ENCODE measurements at places on chromosomes 5 and 9.

DNA sequence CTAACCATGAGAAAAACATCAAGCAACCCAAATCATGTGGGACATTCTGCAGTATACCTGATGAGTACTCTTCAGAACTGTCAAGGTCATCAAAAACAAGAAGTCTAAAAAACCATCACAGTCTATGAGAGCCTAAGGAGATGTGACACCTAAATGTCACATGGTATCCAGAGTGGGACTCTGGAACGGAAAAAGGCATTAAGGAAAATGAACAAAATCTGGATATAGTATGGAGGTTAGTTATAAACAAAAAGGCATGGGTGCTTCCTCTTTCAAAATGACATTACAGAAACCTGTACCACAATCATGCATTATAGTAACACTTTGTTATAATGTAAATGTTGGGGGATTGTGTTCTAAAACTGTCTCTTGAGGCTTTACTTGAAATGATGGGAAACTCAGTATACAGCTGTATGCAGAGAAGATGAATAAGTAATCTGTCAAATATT lies 47.4 kb downstream of the PRKACG start:
- H3K36me3 ChIP-seq = no peaks in the 10 kb centered on the region
- no peaks in the 10 kb centered on the region for H3K27me3 ChIP-seq
- no peak overlapping the region for H3K4me3 ChIP-seq
- no peak overlapping the region for H3K27ac ChIP-seq

DNA sequence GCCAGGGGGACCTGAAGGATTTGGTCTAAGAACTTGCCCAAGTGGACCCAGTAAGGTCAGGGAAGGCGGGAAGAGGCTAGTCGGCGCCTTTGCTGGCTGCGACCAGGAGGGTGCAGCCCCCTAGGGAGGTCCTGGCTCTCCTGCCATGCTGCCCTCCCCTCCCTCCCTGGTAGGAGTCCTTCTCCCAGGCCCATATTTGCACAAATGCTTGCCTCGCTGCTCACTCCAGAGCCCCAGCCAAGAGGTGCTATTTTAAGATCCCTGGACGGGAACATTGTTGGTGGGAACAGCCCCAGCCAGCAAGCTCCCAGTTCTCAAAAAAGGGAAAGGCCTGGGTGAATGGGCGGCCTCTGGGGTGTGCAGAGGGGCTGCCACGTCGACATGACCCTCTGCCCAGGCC lies 4.3 kb upstream of the IL17B start:
- H3K4me1 ChIP-seq = no peaks in the 10 kb centered on the region
- no peak overlapping the region for H3K27ac ChIP-seq
- no peak overlapping the region for H3K4me3 ChIP-seq

GRCh38 chr5:139108063-139108824 lies 89.9 kb downstream of the SIL1 start:
- H3K36me3 ChIP-seq = no peaks in the 10 kb centered on the region
- no peak overlapping the region for H3K4me3 ChIP-seq
- H3K4me1 ChIP-seq = no peaks in the 10 kb centered on the region
- no peak for DNase-seq
- H3K27me3 ChIP-seq = no peaks in the 10 kb centered on the region
- no peak overlapping the region for H3K27ac ChIP-seq

GRCh38 chr5:169173372-169173771 lies 127.6 kb downstream of the SLIT3 start:
- H3K27ac ChIP-seq = no peak overlapping the region
- no peak for DNase-seq
- no peaks in the 10 kb centered on the region for H3K4me1 ChIP-seq
- no peaks in the 10 kb centered on the region for H3K27me3 ChIP-seq

GRCh38 chr9:127463382-127463781 lies 12.1 kb downstream of the LRSAM1 start:
- H3K4me1 ChIP-seq = no peaks in the 10 kb centered on the region
- no peak overlapping the region for H3K27ac ChIP-seq
- H3K4me3 ChIP-seq = no peak overlapping the region
- H3K36me3 ChIP-seq = peaks cover 18% of the 10 kb centered on the region

GRCh38 chr9:126698251-126698650 lies 84.5 kb downstream of the LMX1B start:
- H3K27me3 ChIP-seq = no peaks in the 10 kb centered on the region
- no peaks in the 10 kb centered on the region for H3K36me3 ChIP-seq

DNA sequence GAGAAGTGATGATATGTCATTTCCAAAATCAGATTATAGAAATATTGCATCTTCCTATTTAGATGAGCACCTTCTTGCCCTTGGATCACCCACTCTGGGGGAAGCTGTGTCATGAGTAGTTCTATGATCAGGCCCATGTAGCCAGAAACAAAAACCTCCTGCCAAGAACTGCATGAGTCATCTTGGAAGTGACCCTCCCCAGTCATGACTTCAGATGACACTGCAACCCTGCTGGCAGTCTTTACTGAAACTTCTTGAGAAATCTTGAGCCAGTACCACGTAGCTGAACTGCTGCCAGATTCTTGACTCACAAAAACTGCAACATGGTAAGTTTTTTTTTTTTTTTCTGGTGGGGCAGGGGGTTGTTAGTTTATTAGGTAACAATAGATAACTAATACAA lies 439.6 kb upstream of the PTGER4 start:
- H3K4me1 ChIP-seq = no peaks in the 10 kb centered on the region
- H3K36me3 ChIP-seq = no peaks in the 10 kb centered on the region
- no peak overlapping the region for H3K27ac ChIP-seq
- no peaks in the 10 kb centered on the region for H3K27me3 ChIP-seq

GRCh38 chr5:172911976-172912375 lies 47.2 kb upstream of the RPL26L1 start:
- no peak overlapping the region for H3K27ac ChIP-seq
- H3K27me3 ChIP-seq = no peaks in the 10 kb centered on the region
- H3K36me3 ChIP-seq = peaks cover 24% of the 10 kb centered on the region
- no peak overlapping the region for H3K4me3 ChIP-seq

DNA sequence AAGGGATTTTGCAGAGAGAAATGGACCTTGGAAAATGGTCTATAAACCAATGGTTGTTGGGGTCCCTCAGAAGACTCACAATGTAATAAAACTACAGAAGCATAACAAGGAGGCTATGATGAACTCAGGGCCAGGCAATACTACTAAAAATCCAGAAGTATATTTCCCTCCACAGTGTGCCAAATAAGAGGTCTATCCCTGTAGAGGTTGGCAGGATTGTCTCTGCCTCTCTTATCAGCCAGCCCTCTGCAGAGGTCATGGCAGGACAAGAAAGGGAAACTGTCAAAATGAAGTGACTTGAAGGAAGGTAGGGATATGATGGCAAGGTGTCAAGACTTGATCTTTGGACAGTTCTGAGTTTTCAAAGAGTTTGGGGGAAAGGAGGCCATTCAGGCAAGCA lies 115.7 kb upstream of the NR5A1 start:
- no peaks in the 10 kb centered on the region for H3K27me3 ChIP-seq
- no peak overlapping the region for H3K4me3 ChIP-seq
- DNase-seq = no peak
- no peaks in the 10 kb centered on the region for H3K36me3 ChIP-seq
- H3K27ac ChIP-seq = no peak overlapping the region
- H3K4me1 ChIP-seq = no peaks in the 10 kb centered on the region

DNA sequence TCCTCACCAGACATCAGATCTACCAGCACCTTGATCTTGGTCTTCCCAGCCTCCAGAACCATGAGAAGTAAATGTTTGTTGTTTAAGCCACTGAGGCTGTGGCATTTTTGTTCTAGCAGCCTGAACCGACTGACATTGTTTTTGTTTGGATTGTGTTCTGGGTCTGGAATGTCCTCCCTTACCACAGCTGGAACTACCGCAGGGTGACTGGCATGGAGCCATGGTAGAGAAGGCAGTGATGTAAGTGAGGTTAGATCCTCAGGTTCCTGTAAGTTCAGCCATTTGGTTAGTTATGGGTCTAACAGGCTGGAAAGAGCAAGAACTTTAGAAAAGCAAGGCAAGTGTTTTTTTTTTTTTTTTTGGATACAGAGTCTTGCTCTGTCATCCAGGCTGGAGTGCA lies 209.3 kb downstream of the DAB2IP start:
- no peaks in the 10 kb centered on the region for H3K27me3 ChIP-seq
- H3K4me3 ChIP-seq = no peak overlapping the region
- H3K4me1 ChIP-seq = no peaks in the 10 kb centered on the region
- DNase-seq = no peak
- H3K36me3 ChIP-seq = no peaks in the 10 kb centered on the region
- no peak overlapping the region for H3K27ac ChIP-seq

Measured in CD4-positive, alpha-beta memory T cell (primary cell).